ENCODE measurements at places on chromosomes 3 and 15. TPM values are rescaled to one million over a fixed set of nuclear protein-coding genes. Genes with fewer than 3 reads are reported as not detected.

The MRAS gene
- total RNA-seq, result 0.07 TPM

The JAGN1 gene
- 41.0 TPM for total RNA-seq

The HCLS1 gene
- 216 TPM for total RNA-seq

The MAP6D1 gene
- 2.1 TPM for total RNA-seq

The PLSCR5 gene
- total RNA-seq, result not detected

The WDR5B gene
- total RNA-seq, result 4.8 TPM

The TRPM1 gene
- total RNA-seq, result not detected

The MYO5C gene
- total RNA-seq, result 0.24 TPM

The RASL12 gene
- not detected for total RNA-seq

The CCNB2 gene
- 38.6 TPM for total RNA-seq

The RPP25 gene
- total RNA-seq, result 13.9 TPM

The DISP2 gene
- 0.02 TPM for total RNA-seq

The NECTIN3 gene
- 3.0 TPM for total RNA-seq

The LRRIQ4 gene
- 0.09 TPM for total RNA-seq

The HDDC3 gene
- total RNA-seq, result 39.9 TPM

The CDHR4 gene
- not detected for total RNA-seq

The LMCD1 gene
- 0.52 TPM for total RNA-seq

The CFAP92 gene
- total RNA-seq, result not detected

The FOXB1 gene
- 0.68 TPM for total RNA-seq

The MUC20 gene
- total RNA-seq, result 2.9 TPM

Data from activated CD4-positive, alpha-beta T cell treated with anti-CD3 and anti-CD28 coated beads, Interleukin-2, amount 10 ng/mL, durations not matched to agents 24 days and 14 days (primary cell).